ENCODE measurements at places on chromosomes 2 and 18. TPM values are rescaled to one million over a fixed set of nuclear protein-coding genes. Genes with fewer than 3 reads are reported as not detected.

The AQP12B gene
- total RNA-seq: not detected

The GPR45 gene
- not detected for total RNA-seq

The IL1RL2 gene
- total RNA-seq: 3.1 TPM

The LRATD1 gene
- 0.51 TPM for total RNA-seq

The WDCP gene
- 10.4 TPM for total RNA-seq

The BOLL gene
- not detected for total RNA-seq

The KLHL29 gene
- 4.9 TPM for total RNA-seq

The RNASEH1 gene
- 28.5 TPM for total RNA-seq

The EPB41L3 gene
- total RNA-seq: 37.0 TPM

The RAB6D gene
- under 0.01 TPM for total RNA-seq

The PKDCC gene
- total RNA-seq: 63.9 TPM

The TCF23 gene
- not detected for total RNA-seq

The CRACDL gene
- total RNA-seq: not detected

The RTP5 gene
- not detected for total RNA-seq

The ABCB11 gene
- not detected for total RNA-seq

The SYT4 gene
- not detected for total RNA-seq

The SH2D6 gene
- 2.1 TPM for total RNA-seq

The DRC1 gene
- total RNA-seq: under 0.01 TPM

The FECH gene
- total RNA-seq: 17.7 TPM

The C2orf66 gene
- 0.26 TPM for total RNA-seq

The PLB1 gene
- total RNA-seq: 1.8 TPM

The GNAL gene
- total RNA-seq: 0.77 TPM

The WDR43 gene
- 80.9 TPM for total RNA-seq

The VAMP8 gene
- total RNA-seq: 2.1 TPM

The GREB1L gene
- 0.26 TPM for total RNA-seq

The ATP6V1C2 gene
- under 0.01 TPM for total RNA-seq

The LHCGR gene
- total RNA-seq: not detected

The TNS1 gene
- total RNA-seq: 44.4 TPM

The ICOS gene
- total RNA-seq: not detected

Measured in fibroblast of lung (primary cell).